ENCODE measurements at places on chromosomes 7 and 10. TPM values are rescaled to one million over a fixed set of nuclear protein-coding genes. Genes with fewer than 3 reads are reported as not detected.

GRCh38 chr7:158550886-158551452 is 36.7 kb downstream of the PTPRN2 start:
- no peak overlapping the region for H3K4me3 ChIP-seq
- DNase-seq: no peak
- H3K27me3 ChIP-seq: no peaks in the 10 kb centered on the region
- no peaks in the 10 kb centered on the region for H3K4me1 ChIP-seq
- no peaks in the 10 kb centered on the region for H3K36me3 ChIP-seq

DNA sequence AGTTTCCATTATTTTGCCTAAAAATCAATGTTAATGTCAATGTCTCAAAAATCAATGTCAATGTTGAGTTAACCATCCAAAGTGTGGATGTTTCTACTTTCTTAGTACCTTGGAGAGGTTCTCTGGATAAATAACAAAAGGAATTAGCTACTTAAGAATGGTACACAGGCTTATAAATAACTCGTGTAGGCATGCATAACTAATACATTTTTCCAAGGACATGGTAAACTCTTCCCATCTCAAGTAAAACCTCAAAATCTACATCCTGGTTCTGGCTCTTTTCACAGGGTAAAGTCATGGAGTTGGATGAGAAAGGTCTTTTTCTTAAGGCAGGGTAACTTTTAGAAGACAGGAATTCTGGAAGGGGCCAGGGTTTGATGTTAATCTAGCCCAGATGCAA is 59.9 kb downstream of the CAV1 start:
- H3K27me3 ChIP-seq: no peaks in the 10 kb centered on the region
- no peak overlapping the region for H3K4me3 ChIP-seq
- no peak for DNase-seq
- H3K36me3 ChIP-seq: no peaks in the 10 kb centered on the region

GRCh38 chr10:87519582-87519981 is 14.9 kb downstream of the MINPP1 start:
- no peak for DNase-seq
- no peak overlapping the region for H3K27ac ChIP-seq
- peaks cover 11% of the 10 kb centered on the region for H3K36me3 ChIP-seq
- peaks cover 7% of the 10 kb centered on the region for H3K4me1 ChIP-seq
- H3K4me3 ChIP-seq: no peak overlapping the region

- peak overlapping the region; percentile 72 for H3K27ac ChIP-seq
- DNase-seq: peak; percentile 85
- H3K36me3 ChIP-seq: peaks cover 22% of the 10 kb centered on the region
- no peaks in the 10 kb centered on the region for H3K27me3 ChIP-seq
These were observed 25.3 kb downstream of the EPHB4 start for GRCh38 chr7:100801833-100802568.

- H3K36me3 ChIP-seq: peaks cover 5% of the 10 kb centered on the region
- no peaks in the 10 kb centered on the region for H3K27me3 ChIP-seq
- H3K4me3 ChIP-seq: no peak overlapping the region
- no peak overlapping the region for H3K27ac ChIP-seq
- no peak for DNase-seq
- peaks cover 43% of the 10 kb centered on the region for H3K4me1 ChIP-seq
These were observed 34.0 kb downstream of the MXI1 start for GRCh38 chr10:110241407-110241806.

GRCh38 chr10:11610166-11610825 is 1.2 kb downstream of the USP6NL start:
- no peaks in the 10 kb centered on the region for H3K36me3 ChIP-seq
- H3K27ac ChIP-seq: peak overlapping the region; percentile 86
- no peaks in the 10 kb centered on the region for H3K27me3 ChIP-seq
- H3K4me3 ChIP-seq: peak overlapping the region; percentile 98
- DNase-seq: no peak
- H3K4me1 ChIP-seq: peaks cover 24% of the 10 kb centered on the region

DNA sequence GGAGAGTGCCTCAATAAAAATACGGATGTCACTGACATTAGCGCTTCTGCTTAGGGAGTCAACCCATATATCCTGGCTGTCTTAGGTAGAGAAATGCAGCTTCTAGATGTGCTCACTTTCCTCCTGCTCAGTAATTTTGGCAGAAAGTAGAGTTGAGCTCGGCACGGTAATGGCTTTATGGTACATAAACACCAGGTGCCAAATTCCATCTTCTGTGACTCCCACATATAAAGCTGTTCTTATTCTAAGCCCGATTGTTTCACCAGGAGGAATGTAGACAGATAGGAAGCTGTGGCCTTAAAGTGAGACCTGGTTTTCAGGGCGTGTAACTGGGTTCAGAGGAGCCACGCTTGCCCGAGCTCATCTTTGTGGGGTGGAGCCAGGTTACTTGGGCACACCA is 143.7 kb downstream of the CREB5 start:
- H3K27me3 ChIP-seq: no peaks in the 10 kb centered on the region
- H3K4me1 ChIP-seq: peaks cover 7% of the 10 kb centered on the region
- DNase-seq: no peak
- H3K36me3 ChIP-seq: no peaks in the 10 kb centered on the region

DNA sequence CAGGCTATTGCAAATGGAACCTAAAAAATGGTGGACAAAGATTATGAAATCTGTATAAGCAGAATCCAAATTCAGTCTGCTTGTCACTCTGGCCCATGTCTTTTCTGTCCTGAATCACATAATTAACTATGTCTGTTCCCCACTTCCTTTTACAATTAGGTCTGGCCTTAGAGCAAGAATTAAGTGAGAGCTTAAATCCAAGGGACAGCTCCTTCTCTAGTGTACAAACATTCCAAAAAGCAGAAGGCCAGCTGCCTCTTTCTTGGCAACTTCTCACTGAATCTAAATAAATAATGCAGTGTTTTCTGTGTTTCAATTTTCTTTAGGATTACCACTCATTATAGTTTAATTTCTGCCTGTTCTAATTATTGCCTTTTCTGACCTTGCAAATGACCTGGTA is 39.3 kb upstream of the NEBL start:
- H3K27me3 ChIP-seq: no peaks in the 10 kb centered on the region
- no peak overlapping the region for H3K27ac ChIP-seq
- H3K4me1 ChIP-seq: no peaks in the 10 kb centered on the region

GRCh38 chr7:136910771-136911170 is 42.3 kb downstream of the CHRM2 start:
- H3K4me1 ChIP-seq: peaks cover 16% of the 10 kb centered on the region
- H3K4me3 ChIP-seq: no peak overlapping the region
- DNase-seq: no peak
- H3K36me3 ChIP-seq: no peaks in the 10 kb centered on the region
- no peak overlapping the region for H3K27ac ChIP-seq

GRCh38 chr10:35532141-35532540 is 73.0 kb upstream of the GJD4 start:
- peaks cover 25% of the 10 kb centered on the region for H3K36me3 ChIP-seq
- no peak overlapping the region for H3K4me3 ChIP-seq

The CTNNA3 gene
- total RNA-seq: 1.5 TPM

The HEPACAM2 gene
- not detected for total RNA-seq

The FAM237B gene
- not detected for total RNA-seq

The BEND7 gene
- 11.8 TPM for total RNA-seq

The MSMB gene
- total RNA-seq: not detected

The SCRN1 gene
- 48.2 TPM for total RNA-seq

The TYW1B gene
- total RNA-seq: 1.9 TPM

The GATA3 gene
- total RNA-seq: not detected

The EIF3B gene
- total RNA-seq: 89.2 TPM

The DNAJC12 gene
- total RNA-seq: 10.7 TPM

The CYP2C19 gene
- not detected for total RNA-seq

The AOAH gene
- total RNA-seq: 19.4 TPM

Data from sigmoid colon (tissue), 7 donors.